ENCODE measurements at places on chromosomes 13 and 19.

DNA sequence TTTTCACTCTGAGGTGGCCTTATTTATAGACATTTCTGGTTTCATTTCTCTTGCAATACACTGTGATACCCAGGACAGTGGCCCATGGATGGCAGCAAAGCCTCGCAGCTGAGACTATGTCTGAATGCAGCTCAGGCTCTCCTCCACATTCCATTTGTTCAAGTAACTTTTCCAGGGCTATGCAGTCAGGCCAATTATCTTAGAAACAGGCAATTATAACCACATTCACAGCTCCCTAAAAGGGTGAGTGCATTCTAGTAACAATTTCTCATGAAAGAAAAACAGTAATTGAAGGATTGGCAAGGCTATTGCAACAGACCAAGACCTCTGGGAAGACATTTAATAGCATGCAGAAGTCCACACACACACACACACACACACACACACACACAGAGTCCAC is 264.0 kb downstream of the TBC1D4 start:
- DNase-seq, result peak; percentile 32

GRCh38 chr13:76854894-76855293 is 31.3 kb downstream of the KCTD12 start:
- no peak for DNase-seq

- DNase-seq, result no peak
Measured at GRCh38 chr19:1133471-1133929, 29.7 kb downstream of the GPX4 start.

DNA sequence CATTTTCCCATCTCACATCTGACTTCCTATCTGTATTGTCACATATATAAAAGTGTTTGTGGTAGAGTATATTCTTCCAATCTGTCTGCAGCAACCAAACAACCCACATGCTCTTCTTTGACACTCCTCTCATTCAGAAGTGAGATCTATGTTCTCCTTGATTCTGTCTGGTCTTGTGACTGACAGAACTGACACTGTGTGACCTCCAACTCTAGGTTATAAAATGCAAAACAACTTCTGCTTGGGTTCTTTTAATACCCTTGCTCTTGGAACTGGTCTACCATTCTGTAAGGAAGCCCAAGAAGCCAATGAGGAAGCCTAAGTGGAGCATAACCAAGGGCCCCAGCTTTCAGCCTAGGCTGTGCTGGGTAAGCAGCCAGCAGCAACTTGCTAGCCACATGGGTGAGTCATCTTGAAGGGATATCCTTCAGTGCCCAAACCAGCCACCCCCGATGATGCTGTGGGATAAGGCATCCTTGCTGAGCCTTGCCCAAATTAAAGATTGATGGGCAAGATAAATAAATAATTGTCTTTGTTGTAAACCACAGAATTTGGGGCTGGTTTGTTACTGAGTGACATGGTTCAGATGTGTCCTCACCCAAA is 18.4 kb upstream of the ITM2B start:
- no peak for DNase-seq

- DNase-seq, result no peak
Measured at GRCh38 chr13:112179995-112180394, 113.0 kb downstream of the SOX1 start.

- DNase-seq, result no peak
Measured at GRCh38 chr19:17743874-17744580, 7.2 kb upstream of the FCHO1 start.

GRCh38 chr13:95184317-95184716 is 116.9 kb downstream of the ABCC4 start:
- DNase-seq, result no peak

- DNase-seq, result no peak
Measured at GRCh38 chr13:104473936-104474335, 1407.7 kb upstream of the SLC10A2 start.

DNA sequence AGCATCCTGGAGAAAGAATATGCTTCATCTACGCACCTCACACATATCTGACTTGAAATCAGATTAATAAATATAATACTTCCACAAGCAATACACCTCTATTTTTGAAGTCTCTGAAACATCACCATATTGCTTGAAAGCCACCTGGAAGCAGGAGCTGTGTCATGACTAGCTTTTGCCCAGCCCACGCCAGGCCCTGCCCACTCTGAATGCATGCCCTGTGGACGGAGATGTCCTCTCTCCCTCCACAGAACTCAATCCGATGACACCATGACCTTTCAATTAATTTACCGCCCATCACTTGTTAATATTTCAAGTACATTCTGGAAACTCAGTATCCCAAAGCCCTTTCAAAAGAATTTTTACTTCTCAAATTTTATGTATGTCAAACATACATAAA is 108.0 kb downstream of the TBC1D4 start:
- DNase-seq, result no peak

- no peak for DNase-seq
Measured at GRCh38 chr13:39521701-39522100, 81.3 kb downstream of the LHFPL6 start.

GRCh38 chr13:107251341-107251740 is 683.4 kb upstream of the ARGLU1 start:
- no peak for DNase-seq

GRCh38 chr19:2627319-2627829 is 75.1 kb downstream of the GNG7 start:
- no peak for DNase-seq

GRCh38 chr19:46947866-46948265 is 71.8 kb upstream of the NPAS1 start:
- no peak for DNase-seq

DNA sequence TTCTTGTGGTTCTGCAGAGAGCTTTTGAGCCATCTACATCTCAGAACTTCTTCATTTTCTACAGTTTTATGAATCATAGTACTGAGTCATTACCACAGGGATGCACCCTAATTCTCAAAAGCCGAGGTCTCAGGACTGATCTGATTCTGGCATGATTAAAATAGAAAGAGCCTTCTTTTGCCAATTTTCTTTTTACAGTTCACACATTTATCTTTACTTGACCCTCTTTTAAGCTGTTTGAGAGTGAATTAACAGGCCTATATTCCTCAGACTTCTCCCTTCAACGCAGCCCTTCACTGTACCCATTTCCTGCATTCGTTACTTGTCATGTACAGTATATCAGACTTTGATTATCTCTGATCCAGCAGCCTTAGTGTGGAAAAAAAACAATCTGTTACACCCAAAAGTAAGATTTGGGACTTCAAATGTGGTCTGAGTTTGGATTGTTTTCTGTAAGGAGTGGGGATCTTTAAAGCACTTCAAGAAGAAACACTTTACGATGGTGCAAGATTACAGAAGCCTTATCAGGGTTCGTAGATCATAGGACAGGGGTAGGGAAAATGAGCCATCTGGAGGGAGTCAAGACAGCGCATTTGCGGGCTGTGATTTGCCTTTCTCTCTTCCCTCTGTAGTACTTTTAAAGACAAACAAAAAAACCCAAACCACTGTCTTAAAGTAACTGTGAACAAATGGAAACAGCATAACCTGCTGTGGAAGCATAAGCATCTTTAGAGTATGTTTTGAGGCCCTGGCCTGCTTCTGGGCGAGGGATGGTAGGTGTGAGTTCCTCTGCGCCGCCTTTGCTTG is 15.3 kb upstream of the GPR183 start:
- no peak for DNase-seq

GRCh38 chr19:51737924-51738323 is 13.8 kb downstream of the FPR1 start:
- DNase-seq, result no peak

DNA sequence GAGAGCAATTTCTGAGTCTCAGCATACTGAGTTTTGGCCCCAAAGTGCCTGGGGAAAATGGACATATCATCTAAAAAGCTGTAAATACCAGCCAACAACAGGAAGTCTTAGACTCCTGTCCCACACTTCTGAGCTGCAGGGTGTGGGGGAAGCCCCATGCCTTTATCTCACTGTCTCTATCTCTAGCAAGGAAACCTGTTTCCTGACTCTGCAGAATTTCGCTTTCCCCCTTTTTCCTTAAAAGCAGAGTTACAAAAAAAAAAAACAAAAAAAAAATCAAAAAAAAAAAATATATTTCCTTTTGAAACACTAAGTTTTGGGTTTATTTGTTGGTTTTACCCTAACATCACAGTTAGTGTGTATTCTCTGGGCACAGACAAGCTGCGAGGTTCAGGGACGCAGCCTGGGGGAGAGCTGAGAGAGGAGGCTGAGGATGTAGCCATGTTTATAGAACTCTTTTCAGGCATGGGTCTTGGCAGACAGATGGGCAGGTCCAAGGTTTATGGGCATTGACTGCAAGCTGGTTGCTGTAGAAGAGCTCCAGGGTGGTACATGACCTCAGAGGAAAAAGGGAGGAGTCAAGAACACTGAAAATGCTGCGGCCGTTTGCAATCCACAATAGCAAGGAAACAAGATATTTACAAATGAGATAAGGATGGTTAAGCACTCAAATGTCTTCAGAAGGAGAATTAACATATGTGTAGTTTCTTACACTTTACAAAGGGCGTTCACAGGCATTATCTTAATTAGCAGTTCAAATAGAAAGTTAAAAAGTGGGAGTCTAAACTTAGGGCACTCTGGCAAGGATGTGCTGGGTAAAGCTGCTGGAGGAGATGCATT is 4.9 kb downstream of the MBNL2 start:
- peak; percentile 28 for DNase-seq

- no peak for DNase-seq
Measured at GRCh38 chr19:18910010-18910409, 9.2 kb downstream of the COPE start.

DNA sequence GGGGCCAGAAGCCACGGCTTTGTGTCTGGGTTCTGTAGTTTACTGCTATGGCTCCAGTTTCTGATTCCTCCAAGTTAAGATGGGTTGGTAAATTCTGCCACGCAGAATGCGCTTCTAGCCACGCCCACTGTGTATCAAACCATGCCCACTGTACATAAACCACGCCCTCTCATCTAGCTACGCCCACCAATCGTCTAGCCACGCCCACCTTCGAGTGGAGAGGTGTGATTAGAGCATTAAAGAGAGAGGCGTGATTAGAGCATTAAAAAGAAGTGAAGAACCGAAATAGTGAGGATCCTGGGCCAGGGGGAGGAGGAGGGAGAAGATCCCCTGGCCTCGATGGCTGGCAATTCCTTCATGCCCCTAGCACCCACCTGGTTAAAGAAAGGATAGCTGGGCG is 43.7 kb upstream of the ADGRE5 start:
- peak; percentile 46 for DNase-seq

DNA sequence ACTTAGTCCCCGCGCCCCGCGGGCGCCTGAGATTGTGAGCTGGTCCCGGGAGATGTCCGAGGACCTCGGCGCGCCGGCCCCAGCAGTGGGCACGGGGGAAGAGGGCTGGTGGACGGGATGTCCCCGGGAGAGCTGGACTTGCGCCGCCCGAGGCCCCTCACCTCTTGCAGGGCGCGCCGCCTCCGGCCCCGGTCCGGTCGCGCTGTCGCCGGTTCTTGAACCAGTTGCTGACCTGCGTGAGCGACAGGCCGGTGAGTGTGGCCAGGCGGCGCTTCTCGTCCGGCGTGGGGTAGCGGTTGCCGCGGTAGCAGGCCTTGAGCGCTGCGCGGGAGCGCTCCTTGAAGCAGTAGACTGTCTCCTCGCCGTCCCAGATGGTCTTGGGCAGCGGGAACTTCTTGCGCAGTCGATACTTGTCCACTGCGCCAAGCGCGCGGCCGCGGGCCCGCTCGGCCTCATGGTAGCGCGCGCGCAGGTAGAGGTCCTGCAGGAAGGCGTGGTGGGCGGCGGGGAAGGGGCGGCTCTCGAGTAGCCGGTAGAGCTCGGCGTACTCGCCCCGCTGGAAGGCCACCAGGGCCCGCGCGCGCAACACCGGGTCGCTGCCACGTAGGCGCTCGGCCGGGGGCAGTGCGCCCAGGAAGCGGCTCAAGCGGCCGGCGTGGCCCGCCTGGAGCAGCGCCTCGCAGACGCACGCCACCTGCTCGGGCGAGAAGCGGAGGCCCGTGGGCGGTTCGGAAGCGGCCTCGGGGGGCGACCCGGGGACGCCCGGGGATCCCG is 984 bp downstream of the SIX5 start:
- peak; percentile 54 for DNase-seq

GRCh38 chr19:48633148-48634035 is 3.8 kb downstream of the DBP start:
- no peak for DNase-seq

- DNase-seq, result no peak
Measured at GRCh38 chr19:1093811-1094553, 1.2 kb downstream of the POLR2E start.

DNA sequence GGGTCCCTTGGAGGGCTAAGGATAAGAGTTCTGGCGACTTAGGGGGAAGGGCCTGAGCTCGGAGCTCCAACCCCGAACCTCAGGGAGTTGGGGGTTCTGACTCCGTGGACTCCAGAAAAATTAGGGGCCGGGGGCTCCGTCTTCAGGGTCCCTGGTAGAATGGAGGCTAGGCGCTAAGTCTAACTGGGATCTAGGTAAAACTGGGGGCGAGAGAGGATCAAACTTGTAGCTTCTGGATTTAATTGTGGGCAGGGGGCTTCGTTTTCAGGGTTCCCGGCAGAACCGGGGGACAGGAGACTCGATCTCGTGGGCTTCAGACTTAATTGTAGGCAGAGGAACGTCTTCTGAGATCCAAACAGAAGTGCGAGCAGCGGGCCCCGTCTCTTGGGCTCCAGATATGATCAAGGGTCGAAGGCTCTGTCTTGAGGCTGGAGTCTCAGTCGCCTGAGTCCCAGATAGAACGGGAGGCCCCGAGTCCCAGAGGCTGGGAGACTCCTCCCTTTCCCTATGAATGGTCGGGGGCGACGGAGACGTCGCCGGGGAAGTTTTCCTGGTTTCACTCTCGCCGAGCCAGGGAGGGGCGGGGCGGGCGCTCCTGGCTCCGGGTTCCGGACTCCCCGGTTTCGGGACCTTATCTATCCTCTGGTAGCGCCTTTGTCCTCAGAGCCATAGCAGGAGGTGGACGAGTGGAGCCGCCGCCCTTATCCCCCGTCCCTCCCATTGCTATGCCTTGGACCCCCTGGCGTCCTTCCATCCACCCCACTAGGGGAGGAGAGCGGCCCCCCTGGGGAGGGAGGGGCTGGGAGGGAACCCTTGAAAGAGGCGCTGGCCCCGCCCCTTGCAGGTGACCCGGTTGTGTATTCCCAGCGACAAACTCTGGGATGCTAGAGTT is 1.3 kb downstream of the NECTIN2 start:
- DNase-seq, result no peak

GRCh38 chr19:5487222-5487621 is 32.0 kb downstream of the ZNRF4 start:
- no peak for DNase-seq

All from NCI-H1417 (cell line).